ENCODE measurements at places on chromosomes 5 and 9.

GRCh38 chr5:178234750-178235587 is 2.4 kb upstream of the PHYKPL start:
- peak; percentile 83 for DNase-seq

GRCh38 chr5:75282581-75282980 is 45.9 kb upstream of the ANKRD31 start:
- DNase-seq, result no peak

GRCh38 chr9:95215336-95215898 is 102.1 kb downstream of the FANCC start:
- no peak for DNase-seq

DNA sequence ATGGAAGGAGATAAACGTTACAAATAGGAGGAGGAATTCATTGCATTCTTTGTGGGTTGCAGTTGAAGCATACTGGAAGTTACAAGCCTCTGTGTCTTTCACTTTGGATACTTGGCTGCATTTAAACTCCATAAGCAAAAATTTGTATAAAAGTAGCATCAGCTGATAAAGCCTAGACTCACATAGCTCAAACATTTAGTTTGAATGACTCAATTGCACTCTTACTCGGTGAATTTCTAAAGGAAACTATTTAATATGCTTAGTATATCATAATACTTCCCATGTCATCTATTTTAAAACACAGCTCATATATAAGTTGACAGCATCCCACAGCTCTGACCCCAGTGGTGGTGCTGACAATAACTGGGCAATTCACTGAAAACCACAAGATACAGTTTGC is 596.6 kb upstream of the ZNF608 start:
- no peak for DNase-seq

GRCh38 chr5:109374625-109375024 is 35.1 kb downstream of the PJA2 start:
- peak; percentile 6 for DNase-seq

- DNase-seq, result no peak
Observed at GRCh38 chr9:16720386-16720785, 150.1 kb downstream of the BNC2 start.

- no peak for DNase-seq
Observed at GRCh38 chr5:148615644-148616275, 38.6 kb downstream of the HTR4 start.

GRCh38 chr9:82201196-82201595 is 212.6 kb downstream of the SPATA31D1 start:
- no peak for DNase-seq

GRCh38 chr5:39898731-39899130 is 474.0 kb upstream of the DAB2 start:
- DNase-seq, result no peak

- no peak for DNase-seq
Observed at GRCh38 chr9:136103651-136104487, 8.8 kb upstream of the NACC2 start.

GRCh38 chr5:134082264-134082992 is 32.1 kb upstream of the TCF7 start:
- DNase-seq, result no peak

- no peak for DNase-seq
Observed at GRCh38 chr5:111675201-111675934, 81.6 kb downstream of the NREP start.

GRCh38 chr9:109030426-109030825 is 17.1 kb upstream of the CTNNAL1 start:
- DNase-seq, result no peak

DNA sequence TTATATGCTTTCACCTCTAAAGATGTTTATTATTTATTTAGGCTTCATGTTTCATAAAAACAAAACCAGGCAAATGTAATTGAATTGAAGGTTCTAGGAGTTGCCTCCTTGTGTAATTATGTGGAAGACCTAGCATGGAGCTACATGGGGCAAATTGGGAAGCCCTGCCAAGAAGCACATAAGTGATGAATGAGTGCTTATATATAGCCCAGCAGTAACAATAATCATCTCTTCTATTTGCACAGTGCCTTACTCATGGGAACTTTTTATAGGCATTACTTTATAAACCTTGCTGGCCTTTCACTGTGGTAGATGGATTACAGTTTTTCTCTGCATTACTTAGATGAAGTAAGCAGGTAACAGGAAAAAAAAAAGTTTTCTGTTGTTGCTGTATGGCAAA is 40.0 kb upstream of the GRAMD2B start:
- DNase-seq, result no peak

DNA sequence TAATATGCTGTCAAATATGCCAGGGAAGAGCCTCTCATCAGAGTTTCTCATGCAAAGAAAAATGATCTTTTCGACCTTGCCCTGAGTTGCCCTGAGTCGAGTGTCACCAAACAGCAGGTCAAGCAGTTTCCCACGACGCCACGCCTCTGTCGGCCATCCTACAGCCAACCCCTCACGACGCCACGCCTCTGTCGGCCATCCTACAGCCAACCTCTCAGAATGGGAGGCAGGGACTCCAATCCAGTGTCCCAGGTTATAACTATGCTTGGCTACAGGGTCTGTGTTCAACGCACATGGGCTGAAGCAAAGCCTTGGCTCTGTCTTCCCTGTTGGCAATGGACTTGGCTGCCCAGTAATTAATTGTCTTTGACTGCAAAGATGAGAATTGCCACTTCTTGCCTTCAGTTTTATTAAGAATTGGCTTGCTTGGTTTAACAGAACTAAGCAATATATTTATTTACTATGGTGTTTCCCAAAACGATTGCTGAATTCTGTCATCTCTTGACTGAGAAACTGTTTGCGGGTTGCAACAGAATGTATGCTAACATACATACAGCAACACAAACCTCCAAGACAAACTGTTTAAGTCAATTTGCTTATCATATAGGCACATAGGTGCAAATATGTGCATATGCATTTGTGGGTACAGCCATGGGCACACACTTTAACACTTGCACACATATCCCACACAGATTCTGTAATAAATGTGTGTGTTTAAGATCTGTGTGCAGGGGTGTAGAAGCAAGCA is 352.9 kb downstream of the GLIS3 start:
- no peak for DNase-seq

DNA sequence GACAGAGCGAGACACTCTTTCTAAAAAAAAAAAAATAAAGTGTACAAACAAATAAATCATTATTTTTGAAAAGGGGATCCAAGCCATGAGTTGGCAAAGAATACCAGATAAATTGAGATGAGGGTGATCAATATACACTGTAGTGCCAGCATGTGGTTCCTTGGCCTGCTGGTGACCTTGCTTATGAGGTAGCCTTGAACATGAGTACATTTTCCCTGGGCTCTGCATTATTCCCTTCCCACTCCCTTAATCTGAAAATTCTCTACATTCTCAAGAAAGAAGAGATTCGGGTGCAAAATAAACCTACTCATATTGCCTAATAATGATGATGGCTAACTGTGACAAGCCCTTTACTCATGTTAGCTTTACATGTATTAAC is 33.3 kb downstream of the SH3RF2 start:
- DNase-seq, result no peak

- DNase-seq, result peak; percentile 69
Observed at GRCh38 chr5:126967808-126968466, 62.4 kb downstream of the MARCHF3 start.

DNA sequence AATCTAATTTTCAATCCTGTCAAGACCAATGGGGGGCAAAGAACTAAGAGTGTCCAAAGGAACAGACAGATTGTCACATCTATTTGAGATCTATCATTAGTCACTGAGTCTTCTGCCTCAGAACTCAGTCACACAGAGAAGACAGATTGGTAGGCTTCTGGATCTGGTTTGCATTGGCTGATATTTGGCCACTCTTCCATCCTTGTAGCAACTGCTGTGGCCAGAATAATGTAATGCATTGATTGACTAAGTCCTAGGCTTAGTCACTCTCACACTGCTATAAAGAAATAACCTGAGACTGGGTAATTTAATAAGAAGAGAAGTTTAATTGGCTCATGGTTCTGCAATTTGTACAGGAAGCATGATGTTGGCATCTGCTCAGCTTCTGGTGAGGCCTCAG is 458.5 kb downstream of the ACTL7B start:
- no peak for DNase-seq

DNA sequence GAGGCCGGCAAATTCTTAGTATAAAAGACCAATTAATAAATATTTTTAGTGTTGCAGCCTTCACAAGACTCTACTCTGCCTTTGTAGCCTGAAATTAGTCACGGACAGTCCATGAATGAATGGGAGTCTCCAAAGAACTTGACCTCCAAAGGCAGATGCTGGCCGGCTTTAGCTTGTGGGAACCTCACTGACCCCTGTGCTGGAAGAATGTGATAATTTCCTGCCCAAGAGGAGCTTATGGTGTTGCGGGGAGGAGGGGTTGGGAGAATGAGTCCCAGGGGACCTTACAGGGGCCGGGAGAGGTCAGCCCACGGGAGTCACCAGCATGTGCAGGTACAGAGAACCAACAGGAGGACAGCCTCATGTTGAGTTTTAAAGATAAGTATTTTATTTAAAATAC is 143.1 kb downstream of the IRX2 start:
- no peak for DNase-seq

- peak; percentile 97 for DNase-seq
Observed at GRCh38 chr9:32572900-32573523, at the start of gene NDUFB6. Gene NDUFB6, minus strand, starts transcription at chr9:32573159. Its CDS starts 99 bp downstream, at chr9:32573060.

DNA sequence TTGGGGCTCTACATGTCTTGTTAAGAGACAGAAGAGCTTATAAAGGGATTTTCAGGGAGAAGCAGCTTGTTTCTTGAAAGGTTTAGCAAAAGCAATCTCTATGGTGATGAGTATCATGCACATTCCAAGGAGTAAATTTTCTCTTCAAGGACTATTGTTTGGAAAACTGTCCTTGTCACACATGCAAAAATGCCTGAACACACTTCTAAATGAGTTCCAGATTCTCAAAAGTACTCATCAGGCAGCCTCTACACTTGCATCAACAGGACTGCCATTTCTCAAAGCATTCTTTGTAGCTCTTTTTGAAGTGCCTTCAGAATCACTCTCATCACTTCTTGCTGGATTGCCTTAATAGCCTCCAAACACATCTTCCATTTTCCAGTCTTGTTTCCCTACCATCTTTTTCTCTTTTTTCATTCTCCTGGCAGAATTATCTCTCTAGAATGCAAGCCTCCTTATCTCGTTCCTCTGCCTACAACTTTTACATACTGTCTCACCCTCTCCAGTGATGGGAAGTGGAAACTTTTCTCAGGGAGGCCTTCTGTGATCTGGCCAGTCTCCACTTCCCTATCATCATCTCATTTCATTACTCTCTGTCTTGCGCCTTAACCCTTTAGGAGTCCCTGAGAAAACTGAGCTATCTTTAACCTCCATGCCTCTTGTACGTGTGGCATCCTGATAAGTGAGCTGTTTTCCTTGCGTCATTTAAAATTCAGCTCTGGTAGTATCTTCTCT is 631.5 kb upstream of the TLE4 start:
- peak; percentile 12 for DNase-seq

DNA sequence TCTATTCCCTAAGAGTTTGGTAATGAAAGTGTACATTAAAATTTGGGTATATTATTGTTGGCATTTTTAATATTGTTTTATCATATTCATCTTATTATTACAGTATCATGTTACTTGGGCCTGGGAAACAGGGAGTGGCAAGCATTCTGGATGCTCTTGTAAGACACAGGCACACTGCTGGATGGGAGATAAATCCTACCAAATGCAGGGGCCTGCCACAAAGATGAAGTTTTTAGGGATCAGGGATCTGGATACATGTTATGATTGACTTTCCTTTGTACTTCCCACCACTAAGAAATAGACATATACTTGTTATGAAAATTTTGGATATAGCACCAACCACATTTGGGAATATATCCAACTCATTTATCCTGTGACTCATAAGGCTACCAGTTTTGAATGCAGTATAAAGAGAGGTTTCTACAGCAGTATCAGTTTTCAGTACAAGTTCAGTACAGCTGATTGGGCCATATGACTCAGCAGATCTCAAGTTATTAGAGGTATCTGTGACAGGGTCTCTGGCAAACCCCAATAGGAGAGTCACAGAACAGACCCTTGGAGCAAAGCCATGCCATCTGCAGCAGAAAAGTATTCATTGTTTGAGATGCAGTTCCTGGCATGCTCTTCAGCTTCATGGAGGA is 360.1 kb downstream of the DMAC1 start:
- no peak for DNase-seq

- DNase-seq, result no peak
Observed at GRCh38 chr5:123743990-123744583, 232.1 kb downstream of the CSNK1G3 start.

DNA sequence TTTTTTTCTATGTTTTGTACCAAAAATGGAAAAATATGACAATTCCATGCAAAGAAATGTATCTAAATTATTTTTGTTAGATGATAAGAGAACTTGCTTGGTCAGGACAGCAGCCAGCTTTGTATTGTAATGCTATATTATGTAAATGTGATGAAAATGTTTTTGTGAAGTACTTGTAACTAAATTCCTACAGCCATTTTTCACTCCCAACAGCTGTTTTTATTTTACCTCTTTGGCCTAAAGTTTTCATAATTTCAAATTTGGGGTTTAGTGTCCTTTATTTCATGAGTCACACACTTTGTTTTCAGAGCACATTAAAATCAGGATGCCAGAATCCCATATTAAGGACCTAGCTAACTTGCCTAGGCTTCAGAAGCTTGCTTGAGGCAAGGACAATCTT is 64.1 kb downstream of the WDR41 start:
- DNase-seq, result no peak

DNA sequence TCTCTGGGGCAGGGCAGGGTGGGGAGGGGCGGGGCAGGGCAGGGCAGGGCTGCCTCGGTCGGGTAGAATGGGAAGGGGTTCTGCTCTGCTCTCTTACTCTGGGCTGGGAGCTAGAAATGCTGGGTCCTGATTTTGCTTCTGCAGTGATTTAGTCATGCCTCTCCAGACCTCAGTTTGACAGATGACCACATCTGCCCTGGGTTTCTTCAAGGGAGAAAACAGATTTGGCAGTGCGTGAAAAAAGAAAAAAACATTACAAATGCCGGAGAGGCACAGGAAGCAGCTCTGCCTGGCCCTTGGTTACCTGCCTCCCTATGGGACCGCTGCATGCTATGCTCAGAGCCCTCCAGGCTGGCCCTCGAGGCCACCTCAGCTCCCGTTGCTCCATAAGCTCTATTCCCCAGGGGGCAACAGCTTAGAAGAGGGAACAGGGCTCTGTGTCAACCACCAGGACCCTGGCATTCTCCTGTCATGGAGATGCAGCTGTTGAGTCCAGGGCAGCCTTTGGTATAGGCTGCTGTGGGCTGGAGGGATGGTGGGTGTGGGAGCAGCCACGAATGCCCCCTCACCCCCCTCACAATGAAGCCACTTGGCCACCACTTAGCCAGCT is 53.2 kb upstream of the UBTD2 start:
- no peak for DNase-seq

GRCh38 chr9:116760636-116761035 is 73.5 kb downstream of the TRIM32 start:
- DNase-seq, result no peak
